Activated naive CD4-positive, alpha-beta T cell treated with anti-CD3 and anti-CD28 coated beads, Interleukin-2, amount 50 U/mL, for 72 hours (primary cell): ENCODE measurements at places on chromosomes 2 and 18. TPM values are rescaled to one million over a fixed set of nuclear protein-coding genes. Genes with fewer than 3 reads are reported as not detected.

The DYSF gene
- total RNA-seq, result 0.30 TPM

The ZNF521 gene
- not detected for total RNA-seq

The SPEG gene
- 2.2 TPM for total RNA-seq

The CD8A gene
- 1.7 TPM for total RNA-seq

The LHCGR gene
- total RNA-seq, result not detected

The PDE11A gene
- not detected for total RNA-seq

The CTAGE1 gene
- total RNA-seq, result not detected

The ALK gene
- total RNA-seq, result 0.05 TPM

The NYAP2 gene
- total RNA-seq, result 0.04 TPM

The ZAP70 gene
- 164 TPM for total RNA-seq

The PASK gene
- 95.3 TPM for total RNA-seq

The MROH2A gene
- total RNA-seq, result not detected

The GCKR gene
- not detected for total RNA-seq

The PID1 gene
- not detected for total RNA-seq

The SIX2 gene
- not detected for total RNA-seq

The YWHAQ gene
- total RNA-seq, result 256 TPM

The FAM124B gene
- not detected for total RNA-seq

The UGT1A8 gene
- total RNA-seq, result not detected

The EVX2 gene
- not detected for total RNA-seq

The GKN2 gene
- total RNA-seq, result not detected

The SOS1 gene
- 57.1 TPM for total RNA-seq

The PXDN gene
- 0.14 TPM for total RNA-seq

The ABCA12 gene
- not detected for total RNA-seq

The HOXD12 gene
- total RNA-seq, result not detected

The OR6B2 gene
- not detected for total RNA-seq

The AMMECR1L gene
- 15.3 TPM for total RNA-seq

The RAD51AP2 gene
- not detected for total RNA-seq
